Renal cortical epithelial cell (primary cell): ENCODE measurements at places on chromosomes 11 and 22.

DNA sequence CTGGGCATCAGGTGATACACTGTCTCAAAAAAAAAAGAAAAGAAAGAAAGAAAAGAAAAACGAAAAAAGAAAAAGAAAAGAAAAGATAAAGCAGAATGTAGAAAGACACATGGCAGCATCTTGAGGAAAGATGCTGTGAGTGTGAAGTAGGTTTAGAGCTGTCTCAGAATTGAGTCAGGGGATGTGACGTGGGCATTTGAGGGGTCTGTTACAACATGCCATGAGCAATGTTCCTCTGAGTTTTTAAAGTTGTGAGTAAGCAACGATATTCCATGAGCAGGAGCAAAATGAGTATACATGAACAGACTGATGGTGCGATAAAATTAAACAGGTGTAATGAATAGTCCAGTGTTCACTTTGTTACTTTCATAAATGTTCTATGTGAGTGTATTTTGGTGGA lies 11.3 kb upstream of the QSER1 start:
- no peak for DNase-seq

DNA sequence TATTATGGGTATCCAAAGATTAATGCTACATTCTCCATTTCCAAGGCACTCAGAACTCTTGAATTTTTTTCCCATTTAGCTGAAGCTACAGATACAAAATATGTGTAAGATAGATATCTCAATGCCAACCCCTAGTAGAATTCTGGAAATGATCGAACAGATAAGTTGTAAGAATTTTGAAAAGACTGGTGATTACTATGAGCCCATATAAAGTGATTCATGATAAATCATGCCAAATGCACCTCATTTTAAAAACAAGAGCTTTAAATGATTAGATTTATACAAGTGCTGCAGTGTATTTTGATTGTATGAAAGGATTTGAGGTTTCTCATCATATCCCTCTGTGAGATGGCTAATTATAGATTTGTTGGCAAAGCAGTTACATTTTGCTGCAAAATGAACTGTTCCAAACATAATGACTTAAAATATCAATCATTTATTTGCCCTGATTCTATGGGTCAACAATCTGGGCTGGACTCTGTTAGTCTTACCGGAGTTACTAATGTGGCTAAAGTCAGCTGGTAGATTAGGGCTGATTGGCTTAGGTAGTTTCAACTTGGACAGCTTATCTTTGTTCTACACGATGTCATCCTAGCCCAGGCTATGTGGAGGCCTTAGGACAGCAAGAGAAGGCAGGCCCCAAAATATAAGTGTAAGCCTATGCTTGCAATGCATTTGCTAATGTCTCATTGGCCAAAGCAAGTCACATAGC lies 3.4 kb downstream of the OR10V1 start:
- DNase-seq = peak; percentile 74

GRCh38 chr22:46373921-46374662 lies 38.6 kb downstream of the TRMU start:
- peak; percentile 66 for DNase-seq

GRCh38 chr11:36711104-36711825 lies 113.2 kb upstream of the RAG2 start:
- no peak for DNase-seq

DNA sequence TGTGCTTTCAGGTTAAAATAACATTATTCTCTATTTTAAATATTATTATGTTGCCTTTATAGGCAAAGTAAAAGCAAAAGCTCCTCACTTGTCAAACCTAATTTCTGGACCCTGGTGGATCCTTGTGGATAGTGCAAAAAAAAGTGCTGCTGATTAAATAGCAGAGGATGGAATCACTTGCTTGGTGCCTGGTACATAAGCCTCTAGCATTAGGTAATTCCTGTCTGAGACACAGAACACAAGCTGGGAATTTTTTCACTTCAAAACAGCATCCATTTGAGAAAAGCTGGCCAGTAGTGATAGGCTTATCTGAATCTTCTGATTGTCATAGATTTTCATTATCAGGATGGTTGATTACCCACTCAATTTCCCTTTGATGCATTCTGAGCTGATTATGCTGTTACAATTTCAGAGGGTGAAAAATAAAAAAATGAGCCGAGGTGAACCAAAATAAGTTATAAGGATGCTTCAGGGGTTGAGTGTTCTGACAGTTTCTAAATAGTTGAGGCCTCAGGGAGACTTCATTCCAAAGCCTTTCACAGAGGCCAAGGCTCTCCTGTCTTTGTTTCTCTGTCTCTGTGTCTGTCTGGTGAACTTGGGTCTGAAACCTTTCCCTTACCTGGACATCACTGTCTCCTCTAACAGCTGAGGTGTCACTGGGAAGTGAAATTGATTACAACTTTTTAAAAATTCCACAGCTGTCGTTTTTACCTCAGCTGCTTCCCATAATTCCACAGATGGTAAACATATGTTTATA lies 242.9 kb downstream of the NELL1 start:
- no peak for DNase-seq

DNA sequence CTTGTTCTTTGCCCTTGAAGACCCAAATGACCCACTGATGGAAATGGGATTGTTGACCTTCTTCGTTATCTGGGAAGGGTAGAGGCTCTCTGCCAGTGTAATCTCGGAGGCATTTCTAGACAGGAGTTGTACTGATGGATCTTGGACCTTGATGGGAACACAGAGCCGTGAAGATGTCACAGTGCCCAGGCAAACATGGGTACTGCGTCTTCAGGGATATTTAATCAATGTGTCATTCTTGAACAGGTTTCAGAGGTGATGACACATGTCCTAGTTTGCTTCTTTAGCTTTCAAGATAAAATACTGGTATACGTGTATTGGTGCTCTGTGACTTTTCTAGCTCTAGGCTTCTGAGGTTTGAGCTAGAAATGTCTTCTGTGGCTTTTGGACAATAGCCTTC lies 6.2 kb downstream of the LDLRAD3 start:
- DNase-seq = no peak

DNA sequence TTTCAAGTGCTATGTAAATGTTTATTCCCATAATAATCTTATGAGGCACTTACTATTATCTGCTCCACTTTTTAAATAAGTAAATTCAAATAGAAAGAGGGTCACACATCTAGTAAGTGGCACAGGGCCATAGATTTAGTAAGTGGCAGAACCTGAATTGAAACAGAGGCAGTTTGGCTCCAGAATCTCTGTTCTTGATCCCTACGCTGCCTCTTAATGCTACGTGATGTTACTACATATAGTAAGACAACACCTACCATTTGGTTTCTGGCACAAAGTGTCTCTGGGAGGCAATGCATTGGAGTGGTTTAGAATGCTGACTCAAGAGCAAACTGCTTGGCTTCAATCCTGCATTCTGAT lies 1018.3 kb downstream of the DLG2 start:
- DNase-seq = no peak
